Effector CD4-positive, alpha-beta T cell (primary cell): ENCODE measurements at places on chromosomes 4 and X.

DNA sequence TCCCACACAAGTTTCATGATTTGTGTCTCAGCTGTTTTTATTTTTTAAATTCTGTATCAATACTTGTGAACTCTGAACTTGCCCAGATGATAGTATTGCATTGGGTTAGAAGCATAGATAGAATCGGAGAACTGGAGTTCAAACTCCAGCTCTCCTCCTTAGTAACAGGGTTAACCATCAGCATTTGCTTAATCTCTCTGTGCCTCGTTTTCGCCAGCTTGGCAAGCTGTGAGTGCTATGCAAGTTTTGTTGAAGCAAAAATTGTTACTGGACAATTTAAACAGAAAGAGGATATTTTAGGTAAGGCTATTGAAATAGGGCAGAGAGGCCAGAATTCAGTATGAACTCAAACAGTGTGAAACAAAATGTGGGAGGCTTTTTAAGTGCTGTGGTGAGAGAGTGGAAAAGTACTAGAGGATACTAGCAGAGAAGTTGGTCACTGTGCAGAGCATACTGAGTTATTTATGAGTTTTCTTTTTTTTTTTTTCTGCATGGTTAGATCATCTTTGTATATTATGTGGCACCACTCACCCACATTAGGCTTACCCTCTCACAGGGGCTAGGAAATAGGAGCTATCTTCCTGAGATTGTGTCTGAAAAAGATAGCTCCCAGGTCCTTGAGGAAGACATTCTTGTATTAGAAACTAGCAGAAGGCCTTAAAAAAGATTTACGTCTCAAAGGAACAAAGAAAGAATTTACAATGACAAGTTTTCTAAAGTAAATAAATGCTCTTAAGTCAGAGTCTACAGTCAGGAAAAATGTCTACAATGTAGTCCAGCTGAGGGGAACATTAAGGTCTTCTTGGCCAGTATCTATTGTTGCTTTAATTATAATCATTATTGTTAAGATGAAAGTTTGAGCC is 1126.6 kb downstream of the FAT4 start:
- DNase-seq, result no peak

- DNase-seq, result no peak
These were observed 222.6 kb upstream of the PPARGC1A start for GRCh38 chr4:24112466-24112865.

GRCh38 chr4:40563401-40563800 is 66.3 kb downstream of the RBM47 start:
- no peak for DNase-seq

- DNase-seq, result no peak
These were observed 6.8 kb upstream of the RHOH start for GRCh38 chr4:40190019-40190418.

DNA sequence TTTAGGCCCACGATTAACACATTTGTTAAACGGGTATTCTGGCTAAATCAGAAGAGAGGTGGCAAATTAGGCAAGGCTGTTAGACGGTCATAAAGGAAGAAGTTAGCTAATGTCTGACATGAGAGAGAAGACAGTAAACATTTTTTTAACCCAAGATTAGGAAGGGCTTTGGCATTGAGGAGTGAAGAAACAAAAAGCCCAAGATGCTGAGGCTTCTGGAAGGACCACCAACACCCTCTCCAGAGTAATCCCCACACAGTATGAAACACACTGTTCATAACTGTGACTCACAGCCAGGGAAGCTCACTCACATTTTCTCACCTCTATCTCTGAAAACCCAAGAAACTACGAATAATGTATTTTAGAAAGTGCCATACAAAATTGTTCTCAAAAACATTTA is 127.6 kb downstream of the AMELX start:
- DNase-seq, result no peak
